NCI-H510A (cell line): ENCODE measurements at places on chromosomes 5 and 9.

- no peak for DNase-seq
Measured at GRCh38 chr9:94654165-94654894, 15.0 kb upstream of the FBP1 start.

- no peak for DNase-seq
Measured at GRCh38 chr5:168865968-168866367, 286.8 kb upstream of the PANK3 start.

DNA sequence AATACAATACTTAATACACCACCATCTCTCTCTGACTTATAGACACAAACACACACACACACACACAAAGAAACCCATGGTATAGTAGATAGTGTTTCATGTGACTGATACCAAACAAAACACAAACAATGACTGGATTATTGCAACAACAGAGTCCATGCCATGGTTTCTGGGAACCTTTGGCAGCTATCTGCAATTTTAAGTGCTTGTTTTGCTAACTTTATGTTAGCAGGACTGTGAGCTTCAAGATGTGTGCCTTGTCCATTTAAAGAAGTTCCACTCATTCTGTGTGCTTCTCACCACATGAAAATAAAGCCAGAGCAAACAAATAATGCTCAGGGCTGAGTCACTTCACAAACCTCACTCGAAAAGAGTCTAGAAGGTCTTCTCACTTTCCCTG is 15.1 kb upstream of the LURAP1L start:
- no peak for DNase-seq

DNA sequence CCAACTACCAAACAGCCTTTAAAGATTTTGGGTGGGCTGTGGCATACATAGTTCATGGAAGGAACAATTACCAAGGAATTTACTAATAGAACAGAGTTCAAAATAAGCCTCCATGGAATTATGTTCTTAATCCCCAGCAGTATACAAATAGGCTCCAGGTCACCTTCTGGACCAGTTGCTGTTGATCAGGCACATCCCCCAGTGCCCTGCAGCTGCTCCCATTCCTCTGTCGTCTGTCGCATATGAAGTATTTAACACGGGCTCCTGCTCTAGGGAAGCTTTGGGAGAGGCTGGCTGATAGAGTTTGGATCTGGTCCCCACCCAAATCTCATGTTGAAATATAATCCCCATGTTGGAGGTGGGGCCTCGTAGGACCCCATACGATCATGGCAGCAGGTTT is 17.8 kb downstream of the SHC3 start:
- DNase-seq, result no peak

DNA sequence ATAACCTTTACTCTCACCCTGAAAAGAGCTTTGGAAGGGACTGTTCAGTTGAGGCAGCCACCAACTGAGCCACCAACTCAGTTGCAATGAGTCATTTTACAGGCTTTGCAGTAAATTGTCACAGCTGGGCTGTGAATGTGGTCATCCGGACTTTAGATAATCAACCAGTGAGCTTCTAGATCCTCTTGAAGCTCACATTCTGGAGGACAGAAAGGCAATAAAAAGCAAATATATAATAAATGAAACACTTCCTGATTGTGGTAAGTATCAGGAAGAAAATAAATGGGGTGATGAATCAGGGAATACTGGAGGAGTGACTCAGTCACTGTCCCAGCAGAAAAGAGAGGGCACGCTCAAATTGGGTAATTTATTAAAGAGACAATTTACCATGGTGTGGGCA is 13.2 kb upstream of the C5orf58 start:
- no peak for DNase-seq

DNA sequence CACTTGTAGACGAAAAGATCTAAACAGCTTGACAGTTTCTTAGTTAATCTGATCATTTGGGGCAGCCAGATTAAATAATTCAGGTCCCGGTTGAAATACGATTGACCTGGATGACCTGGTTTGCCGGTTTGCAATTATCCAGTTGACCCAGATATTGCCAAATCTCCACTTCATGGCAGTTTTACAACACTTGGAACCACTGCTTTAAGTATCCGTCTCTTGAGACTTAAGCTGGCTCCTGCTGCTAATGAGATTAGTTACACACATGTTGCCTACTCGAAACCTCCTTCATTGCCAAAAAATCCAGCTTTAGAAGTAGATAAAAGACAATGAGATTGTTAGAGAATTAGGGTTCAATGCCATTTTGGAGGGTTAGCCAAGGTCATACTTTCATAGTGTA is 136.2 kb upstream of the HAPLN1 start:
- no peak for DNase-seq

DNA sequence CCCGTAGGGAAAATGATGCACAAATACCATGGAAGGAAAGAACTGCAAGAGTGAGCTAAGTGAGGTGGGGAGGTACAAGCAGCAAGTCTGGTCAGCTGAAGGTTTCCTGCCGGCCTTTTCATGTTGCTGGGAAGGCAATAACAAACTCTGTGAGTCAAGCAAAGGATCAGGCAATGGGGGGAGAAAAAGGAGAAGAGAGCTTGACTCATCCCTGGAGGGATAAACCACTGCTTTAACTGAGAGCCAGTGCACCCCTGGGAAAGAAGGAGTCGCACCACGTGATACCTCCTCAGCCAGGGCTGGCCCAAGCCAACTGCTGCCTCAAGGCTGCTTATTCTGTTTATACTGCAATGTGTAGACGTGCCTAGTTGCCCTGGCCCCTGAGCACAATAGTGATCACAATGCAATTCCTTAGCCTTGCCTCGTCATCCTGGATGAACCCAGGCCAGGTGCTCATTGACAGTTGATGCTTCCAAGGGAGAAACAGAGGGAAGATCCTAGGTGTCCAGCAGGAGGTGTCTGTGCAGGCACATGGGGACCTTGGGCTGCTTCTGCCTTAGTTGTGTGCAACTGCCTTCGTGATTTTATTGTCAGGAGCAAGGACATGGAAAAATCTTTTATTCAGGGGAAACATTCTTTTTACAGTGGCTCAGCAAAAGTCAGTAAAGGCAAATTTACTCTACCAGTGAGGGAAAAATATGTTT is 203.0 kb upstream of the TUT7 start:
- no peak for DNase-seq

- no peak for DNase-seq
Measured at GRCh38 chr5:61438298-61438970, 106.4 kb downstream of the ZSWIM6 start.

DNA sequence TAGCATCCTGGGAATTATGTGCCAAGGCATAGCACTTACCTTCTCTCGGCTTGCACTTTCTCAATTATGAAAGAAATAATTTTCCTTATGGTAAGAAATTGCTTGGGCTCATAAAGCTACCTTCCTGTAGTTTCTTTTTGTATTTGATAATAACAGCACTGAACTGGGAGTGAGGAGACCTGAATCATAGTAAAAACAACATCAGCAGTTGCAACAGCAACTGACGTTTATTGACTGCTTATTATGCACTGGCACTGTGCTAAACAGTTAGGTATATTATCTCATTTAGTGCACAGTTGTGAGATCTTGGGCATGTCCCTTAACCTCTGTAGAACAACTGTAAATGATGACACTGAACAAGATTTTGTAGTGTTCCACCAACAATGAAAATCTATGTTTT is 135.2 kb downstream of the DOCK2 start:
- DNase-seq, result no peak

DNA sequence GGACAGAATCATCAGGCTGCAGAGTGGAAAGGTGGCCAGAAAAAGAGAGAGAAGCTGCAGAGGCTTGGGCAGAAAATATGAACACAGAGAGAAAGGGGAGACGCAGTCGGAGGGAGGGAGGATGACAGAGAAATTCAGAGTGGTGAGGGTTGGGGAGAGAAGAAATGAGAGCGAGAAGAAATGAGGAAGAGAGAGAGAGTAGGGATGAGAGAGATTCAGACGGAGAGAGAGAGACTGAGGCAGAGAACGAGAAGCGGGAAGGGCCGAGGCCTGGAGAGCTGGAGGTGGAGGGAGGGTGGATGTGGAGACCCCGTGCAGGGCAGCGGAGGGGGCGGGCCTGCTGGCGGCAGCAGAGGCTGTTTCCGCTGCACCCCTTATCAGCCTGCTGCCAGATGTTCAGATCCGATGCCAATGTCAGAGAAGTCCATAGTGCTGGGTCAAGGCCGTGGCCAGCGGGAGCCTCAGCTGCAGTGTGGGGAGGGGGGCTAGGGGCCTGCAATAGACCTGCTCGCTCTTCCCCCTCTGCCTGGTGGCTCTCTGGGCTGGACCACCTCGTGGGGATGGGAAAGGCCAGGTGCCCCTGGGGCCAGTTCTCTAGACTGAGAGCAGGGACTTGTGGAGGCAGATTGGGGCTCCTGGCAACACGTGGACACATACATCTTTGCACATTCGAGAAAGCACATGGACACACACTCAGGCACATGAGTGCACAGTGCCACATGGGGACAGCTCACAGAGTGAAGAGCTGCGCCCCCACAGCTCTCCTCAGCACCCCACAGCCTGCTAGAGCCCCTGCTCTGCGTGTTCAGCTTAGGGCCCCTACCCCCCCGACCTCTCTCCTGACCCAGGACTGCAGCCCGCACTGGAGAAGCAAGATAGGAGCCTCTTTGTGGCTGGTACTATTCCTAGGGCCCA is 4.9 kb upstream of the NR5A1 start:
- DNase-seq, result no peak

- DNase-seq, result no peak
Measured at GRCh38 chr5:174428895-174429294, 295.5 kb upstream of the MSX2 start.

DNA sequence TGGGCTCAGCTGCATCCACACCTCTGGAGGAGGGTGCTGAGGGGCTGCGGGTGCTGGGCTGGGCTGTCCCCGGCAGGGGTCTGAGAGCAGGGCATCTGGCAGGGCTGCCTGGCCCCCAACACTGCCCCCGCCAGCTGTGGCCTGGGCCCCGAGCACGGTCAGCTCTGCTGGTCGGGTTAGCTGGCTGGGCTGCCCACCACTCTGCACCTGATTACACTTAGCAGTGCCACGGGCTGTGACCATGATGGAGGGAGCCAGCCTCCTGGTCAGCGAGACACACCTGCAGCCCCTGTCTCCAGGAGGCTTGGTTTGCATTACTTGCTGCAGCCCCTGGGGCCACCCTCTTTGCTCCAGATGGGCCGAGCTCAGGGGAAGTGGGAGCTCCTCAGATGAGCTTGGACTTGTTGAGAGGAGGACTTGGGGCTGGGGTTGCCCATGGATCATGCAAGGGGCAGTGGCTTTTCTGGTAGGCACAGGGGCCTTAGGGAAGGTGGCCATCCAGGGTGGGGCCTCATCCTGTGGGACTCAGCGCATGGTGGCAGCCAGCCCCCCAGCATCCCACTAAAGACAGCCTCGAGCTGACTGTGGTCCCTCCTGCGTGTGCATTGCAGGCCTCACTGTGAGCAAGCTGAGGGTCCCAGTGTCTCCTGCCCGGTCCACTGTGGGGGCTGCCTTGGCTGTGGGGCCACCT is 132.0 kb upstream of the FAM120A start:
- no peak for DNase-seq

DNA sequence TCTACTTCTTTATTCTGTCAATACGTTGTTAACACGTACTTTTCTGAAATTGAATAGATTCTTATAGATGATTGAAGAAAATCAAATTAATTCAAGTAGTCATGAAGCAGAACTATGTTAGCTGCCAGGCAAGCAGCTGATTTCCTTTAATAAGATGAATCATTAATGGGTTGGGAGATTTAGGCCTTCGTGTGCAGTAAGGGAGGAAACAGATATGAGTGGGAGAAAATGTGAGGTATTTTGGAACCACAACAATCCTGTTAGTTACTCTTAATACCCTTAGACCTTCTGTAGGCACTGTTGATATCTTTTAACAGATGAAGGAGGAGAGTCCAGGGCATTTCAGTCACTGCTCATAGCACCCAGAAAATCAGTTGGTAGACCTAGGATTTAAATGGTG is 121.0 kb downstream of the AOPEP start:
- no peak for DNase-seq

GRCh38 chr5:27561408-27561807 is 523.0 kb upstream of the CDH9 start:
- no peak for DNase-seq

DNA sequence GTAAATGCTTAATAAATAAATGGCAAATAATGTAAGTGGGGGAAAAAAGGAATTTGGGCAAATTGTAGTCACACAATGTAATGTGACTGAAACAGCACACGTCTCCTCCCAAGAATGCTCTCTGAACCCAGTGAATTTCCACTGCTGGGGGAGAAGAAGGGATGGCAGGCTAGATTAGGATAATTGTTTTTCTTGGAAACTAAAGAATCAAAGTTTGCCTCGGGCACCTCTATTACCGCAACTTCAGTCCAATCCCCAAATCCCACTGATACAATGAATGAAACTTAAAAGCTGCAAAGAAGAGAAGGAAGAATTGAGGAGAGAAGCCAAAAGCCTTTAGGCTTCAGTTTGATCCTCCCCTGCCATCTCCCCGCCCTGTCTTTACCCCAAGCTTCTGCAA is 423.2 kb upstream of the PAPPA start:
- DNase-seq, result no peak

DNA sequence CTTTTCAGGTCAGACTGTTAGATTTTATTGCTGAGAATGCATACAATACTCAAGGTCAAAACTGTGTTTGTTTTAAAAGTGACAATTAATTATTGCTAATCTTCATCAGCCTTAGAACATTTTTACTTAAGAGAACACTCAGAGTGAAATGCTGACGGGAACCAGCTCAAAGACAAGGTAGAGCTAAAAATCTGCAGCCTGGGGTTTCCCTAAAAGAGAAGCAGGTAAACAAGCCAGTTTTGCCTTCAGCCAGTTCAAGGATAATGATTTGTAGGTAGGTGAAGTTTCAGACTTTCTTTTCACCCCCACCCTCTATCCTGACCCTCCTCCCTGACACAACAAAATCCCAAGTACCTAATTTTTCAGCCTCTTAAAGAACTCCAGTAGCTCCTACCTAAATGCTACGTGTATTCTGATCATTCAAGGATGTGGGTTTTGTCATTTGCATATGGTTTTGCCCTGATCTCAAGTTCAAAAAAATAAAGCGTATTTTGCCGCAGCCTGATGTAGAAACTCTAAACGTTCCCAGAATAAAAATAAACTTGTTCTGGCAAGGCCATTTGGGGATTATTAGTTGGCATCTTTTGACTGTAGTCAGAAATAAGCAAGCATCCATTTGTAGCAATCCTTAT is 407.2 kb downstream of the EFNA5 start:
- DNase-seq, result no peak

GRCh38 chr5:2030131-2030530 is 147.4 kb upstream of the IRX4 start:
- no peak for DNase-seq

GRCh38 chr5:99449786-99450185 is 521.0 kb upstream of the CHD1 start:
- no peak for DNase-seq

DNA sequence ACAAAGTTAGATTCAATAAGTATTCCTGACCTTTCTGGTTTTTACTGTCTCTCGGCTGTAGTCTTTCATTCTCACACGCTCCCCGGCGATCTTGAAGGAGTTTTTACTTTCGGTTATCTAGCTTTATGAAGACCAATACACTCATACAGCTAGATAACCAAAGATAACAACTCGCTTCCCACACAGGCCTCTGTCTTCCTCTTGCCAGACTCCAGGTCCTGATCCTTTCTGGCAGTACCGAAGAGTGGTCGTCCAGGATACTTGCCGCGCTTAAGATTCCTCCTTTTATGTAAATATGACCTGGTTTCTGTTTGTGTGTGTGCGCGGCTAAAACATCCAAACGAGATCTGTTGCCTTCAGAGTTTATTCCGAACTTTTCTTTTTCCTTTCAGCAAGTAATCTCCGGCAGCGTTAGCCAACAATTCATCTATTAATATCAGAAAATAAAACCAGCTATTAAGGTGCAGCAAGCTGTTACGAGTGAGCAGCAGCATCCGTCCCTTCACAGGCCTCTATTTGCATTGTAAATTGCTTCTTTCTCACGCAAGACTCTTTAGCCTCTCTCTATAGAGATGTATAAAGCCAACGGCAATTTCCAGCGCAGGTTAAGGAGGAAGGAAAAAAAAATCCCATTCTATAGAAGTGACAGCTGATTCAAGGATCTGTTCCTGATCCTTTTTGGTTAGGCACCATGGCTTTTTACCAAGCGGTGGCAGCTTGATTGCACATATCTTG is 216.1 kb downstream of the MEF2C start:
- no peak for DNase-seq
